Jurkat, Clone E6-1 (cell line): ENCODE measurements at places on chromosomes 11 and 22.
A peak's percentile ranks its signal among the peaks of the same experiment; 100 is the strongest.

GRCh38 chr11:66015936-66016792 lies 4.4 kb downstream of the CST6 start:
- no peak for DNase-seq

DNA sequence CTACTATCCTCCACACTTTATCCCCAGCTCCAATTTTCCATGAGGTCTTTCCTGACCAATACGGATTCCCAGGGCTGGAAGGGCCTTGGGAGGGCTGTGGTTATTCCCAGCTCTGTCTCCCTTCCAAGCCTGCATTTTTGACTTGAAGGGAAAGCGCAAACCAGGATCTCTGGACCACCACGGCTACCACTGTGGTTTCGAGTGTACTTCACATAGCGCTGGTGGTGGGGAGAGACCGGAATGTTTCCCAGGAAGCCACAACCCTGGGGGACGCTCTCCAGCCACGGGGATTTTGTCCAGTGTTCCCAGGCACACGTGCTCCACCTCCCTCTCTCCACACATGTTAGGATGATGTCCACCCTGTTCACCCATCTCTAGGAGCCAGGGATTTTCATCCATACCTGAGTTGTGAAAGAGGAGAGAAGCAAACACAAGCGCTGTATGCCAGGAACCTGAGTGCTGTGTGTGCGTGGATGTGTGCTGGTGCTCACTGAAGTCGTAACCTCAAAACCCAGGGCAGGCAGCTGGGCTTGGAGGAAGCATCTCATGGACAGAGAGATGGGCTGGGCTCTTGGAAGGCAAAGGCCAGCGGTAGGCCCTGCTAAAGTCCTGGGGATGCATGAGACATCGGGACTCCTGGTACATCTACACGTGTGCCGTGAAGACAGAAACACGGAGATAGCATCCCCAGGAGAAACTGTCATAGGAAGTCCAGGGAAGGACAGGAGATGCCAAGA lies 1.3 kb upstream of the NPTXR start:
- no peak for DNase-seq

DNA sequence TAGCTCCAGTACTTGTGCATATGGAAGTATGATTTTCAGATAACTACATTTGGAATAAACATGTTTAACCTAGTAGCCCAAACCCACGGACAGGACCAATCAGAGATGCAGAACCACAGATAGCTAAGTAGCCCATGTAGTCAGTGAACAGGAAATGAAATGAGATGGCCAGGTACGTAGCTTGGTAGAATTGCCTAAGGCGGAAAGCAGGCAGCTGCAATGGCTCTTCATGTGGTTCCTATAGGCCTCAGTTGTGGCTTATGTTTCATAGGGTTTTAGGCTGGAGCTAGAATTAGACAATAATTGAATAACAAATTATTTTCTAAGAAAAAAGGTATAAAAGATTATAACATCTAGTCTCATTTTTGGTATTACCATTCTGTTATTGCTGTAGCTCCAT lies 86.4 kb upstream of the B3GNT6 start:
- peak; percentile 61 for DNase-seq

- no peak for DNase-seq
Observed at GRCh38 chr11:61683961-61684869, 4.0 kb downstream of the DAGLA start.
